Choroid plexus epithelial cell (primary cell): ENCODE measurements at places on chromosomes 1 and 21.

DNA sequence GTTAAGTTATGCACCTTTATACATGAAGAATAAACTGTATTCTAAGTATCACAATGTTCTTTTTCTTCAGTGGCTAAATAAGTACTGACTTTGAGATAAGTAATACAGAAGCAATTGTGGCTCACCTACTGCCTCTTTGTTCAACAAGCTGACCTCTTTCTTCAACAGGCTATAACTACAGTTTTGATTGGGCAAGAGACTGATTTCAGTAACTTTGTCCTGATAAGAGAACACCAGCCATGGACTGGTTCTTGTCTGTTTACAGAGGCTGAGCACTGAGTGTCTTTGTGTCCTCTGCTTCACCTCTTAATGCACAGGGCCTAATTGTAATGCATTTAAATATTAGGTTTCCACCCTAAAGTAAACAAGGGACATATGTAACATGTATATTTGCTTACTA lies 34.6 kb upstream of the PDE4B start:
- no peak for DNase-seq

DNA sequence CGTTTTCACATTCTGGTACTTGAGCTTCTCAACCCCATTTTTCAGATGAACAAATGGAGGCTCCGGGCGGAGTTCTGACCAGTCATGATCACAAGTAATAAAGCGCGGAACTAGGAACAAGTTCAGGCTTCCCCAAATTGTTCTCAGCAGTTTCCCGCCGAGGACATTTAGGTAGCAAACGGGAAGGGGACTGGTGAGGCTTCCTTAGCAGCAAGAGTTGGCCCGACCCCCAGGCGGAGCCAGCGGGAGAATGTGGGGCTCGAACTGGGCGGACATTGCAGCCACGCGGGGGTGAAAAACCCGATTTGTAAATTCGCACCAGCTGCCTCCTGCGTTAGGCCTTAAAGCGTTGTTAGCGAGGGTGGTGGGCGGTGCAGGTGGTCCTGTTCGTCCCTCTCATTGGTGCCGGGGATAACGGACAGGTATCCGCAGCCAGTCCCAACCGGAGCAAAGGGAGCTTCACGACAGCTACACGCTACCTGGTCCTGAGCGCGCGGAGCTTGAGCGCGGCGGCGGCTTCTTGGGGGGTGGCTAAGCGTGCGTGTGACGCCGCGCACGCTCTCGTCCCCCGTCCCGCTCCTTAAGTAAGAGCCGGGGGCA lies 15.3 kb downstream of the SEMA6C start:
- DNase-seq, result peak; percentile 96

DNA sequence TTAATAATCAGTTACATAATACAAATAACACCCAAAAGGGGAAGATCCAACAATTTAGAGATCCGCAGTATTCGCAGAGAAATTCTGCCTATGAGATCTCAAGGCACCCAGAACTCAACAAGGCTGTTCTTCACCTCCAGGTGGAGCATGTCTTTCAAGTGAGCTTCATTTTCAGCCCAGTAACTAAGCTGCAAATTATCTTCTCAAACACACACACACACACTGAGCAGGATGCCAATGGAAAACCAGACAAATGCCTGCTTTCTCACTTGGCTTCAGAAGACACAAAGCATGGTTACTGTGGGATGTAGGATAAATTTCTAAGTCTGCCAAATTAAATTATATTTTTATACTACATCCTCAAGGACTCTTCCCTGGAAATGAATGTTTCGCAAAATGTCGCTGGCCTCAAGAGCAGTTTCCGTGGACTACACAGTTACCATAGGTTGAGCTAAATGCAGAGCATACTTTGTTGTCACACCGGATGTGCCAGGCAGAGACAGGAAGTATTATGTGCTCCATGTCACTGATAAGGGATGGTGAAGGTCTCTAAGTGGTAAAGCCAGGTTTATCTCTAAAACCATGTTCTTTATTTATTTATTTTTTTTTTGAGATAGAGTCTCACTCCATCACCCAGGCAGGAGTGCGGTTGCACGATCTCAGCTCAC lies 30.3 kb downstream of the UBR4 start:
- peak; percentile 77 for DNase-seq

- peak; percentile 80 for DNase-seq
Measured at GRCh38 chr1:2132222-2133038, 62.1 kb downstream of the FAAP20 start.

GRCh38 chr1:42928859-42929258 lies 29.8 kb downstream of the SLC2A1 start:
- DNase-seq, result no peak

DNA sequence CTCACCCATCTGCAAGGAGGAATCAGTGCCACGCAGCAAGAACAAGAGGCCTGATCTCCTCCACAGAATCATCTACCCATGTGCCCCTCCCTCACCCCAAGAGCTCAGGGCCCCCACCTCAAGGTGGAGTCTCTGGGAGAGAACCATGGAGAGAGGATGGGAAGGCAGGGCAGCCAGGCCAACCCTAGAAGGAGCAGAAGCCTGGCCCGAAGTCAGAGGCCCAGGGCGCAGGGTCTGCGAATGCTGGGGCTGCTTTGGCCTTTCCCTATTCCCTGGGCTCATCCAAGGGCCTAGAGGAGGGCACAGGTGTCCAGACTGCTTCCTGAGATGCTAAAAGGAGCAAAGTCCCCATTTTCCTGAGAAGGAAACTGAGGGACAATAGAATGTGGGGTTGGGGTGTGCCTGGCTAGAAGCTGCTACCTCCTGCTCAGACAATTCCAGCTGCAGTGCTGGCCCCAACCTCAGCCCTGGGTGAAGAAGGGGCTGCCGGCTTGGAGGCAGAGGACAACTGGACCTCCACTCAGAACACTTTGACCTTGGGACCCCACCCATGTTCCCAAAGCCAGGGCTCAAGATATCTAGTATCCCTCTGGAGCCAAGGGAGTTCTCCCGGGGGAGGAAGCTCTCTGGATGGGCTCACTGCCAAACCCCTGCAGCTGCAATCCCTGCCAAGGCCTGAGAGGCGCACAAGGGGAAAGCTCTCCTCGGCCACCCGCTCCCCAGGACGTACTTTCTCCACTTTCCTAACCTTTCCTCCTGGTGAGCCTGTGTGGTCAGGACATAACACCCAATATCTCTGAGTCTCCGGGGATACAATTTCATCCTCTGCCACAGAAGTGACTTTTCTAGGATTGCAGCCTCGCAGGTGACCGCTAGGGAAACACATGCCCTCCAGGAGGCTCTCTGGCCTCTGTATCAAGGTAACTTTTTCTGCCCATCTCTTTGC lies 16.6 kb upstream of the LEMD1 start:
- DNase-seq, result peak; percentile 84

DNA sequence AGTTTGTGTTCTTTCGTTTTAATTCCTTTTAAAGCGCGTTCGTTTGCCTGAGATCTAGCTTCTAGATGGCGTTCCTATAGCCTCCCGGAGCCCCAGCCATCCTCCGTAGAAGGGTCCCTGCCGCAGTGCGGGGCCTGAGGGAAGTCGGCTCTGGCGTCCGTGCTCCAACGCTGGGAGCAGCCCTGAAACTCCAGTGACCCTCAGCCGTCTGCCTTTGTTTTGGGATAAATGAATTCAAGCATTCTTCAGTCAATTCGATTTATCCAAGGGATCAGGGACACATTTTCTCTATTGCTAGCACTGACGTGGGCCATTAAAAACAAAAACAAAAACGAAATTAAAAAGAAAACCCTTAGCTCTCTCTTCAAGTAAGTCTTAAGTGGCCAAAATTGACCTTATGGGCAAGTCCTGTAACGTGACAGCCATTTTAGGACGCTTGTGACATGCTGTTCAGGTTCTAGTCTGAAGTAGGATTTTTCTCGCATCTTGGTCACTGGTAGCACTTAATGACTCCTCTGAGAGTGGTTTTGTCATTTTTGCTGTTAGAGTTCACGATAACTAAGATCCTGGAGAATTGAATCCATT lies 742 bp upstream of the HSPA13 start:
- no peak for DNase-seq

DNA sequence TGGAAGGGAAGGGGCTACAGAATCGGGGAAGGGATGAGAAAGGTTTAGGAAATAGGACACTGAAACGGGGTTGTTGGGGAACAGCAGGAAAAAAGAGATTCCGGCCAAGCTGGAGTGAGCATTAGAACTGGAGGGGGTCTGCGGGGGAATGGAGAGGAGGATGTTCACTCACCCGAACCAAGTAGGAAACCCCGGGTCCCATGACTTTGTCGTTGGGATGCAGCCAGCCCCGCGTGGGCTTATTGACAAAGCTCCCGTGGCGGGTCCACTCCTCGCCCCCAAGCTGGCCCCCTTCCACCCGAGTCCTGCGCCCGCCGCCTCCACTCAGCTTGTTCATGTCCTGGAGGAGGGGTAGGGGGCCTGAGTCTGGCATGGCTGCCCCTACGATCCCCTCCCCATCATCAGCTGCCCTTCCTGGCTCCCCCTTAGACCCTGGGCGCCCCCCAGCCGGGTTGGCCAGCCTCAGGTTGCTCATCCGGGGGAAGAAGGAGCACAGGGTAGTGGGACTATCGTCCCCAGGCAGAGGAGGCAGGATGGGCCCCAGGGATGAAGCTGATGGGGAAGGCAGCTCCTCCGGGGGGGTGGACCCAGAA lies 591 bp downstream of the SHC1 start:
- DNase-seq, result peak; percentile 29

DNA sequence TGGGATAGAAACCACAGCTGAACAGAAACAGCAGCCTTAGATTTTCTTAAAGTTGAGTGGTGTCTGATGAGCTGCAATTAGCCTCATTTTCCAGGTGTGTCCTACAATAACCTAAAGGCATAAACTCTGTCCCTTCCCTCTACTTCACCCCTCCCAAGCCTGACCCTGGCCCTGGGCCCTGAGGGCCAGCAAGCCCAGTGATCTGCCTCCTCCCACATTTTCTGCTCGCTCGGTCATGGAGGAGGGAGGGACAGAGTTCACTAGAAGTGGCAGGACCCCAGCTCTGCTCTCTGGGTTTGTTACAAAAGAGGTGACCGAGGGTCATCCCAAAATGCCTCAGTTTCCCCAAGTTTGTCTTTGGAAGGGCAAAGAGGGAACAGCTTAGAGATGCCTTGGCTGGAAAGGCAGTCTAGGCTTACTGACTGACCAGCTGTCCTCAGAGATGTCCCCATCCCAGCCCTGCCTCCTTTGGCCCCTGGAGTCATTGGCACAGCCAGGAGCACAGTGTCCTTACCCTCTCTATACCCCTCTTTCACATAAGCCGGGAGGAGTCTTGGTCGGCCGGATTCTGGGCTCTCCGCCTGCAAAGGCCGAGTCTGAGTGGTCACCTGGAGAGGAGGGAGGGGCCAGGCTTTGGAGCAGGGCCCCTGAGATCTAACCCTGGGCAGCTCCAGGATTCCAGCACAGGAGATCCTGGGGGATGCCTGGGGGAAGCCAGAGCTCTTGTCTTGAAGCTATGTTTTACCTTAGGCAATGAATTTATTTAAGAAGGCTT lies 172.7 kb downstream of the PTPRU start:
- DNase-seq, result no peak

- DNase-seq, result no peak
Measured at GRCh38 chr1:15733218-15733725, 2.8 kb upstream of the SLC25A34 start.

DNA sequence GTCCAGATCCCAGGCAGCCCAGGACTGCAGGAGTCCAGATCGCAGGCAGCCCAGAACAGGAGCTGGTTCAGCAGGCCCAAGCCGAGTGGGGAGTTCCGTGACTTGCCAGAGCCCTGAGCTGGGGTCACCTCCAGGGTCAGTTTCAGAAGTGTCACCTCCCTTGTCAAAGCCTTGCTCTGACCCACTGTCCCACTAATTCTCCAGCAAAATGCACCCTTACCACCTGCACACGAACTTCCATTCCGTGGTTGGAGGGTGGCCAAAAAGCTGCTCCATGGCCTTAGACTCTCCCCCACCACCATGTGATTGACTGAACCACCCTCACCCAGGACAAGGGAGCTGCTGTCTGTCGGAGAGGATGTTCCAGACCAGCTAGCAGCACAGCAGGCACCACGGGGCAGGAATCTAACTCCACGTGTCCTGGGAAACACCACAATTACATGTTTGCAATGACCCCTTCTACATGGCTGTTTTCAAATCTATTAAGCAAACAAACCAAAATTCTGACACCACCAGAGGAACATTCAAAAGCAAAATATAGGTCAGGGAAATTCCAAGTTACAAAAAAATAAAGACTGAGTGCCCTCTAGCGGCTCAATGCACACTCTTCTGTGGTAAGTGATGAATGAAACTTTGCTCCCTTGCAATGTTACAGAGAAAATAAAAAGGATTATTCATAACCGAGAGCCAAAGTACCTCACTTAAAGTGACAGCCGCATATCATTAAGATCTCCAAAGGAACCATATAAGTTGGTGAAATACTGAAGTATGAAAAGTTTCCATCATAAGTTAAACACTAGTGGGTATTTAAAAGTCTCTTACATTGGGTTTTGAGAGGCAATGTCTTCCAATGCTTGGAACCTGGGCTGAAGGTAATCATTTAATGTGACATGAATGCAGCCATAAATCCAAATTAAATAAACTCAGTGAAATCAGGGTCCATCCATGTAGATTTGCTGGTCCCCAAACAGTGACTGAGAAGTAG lies 76.3 kb downstream of the NPHP4 start:
- DNase-seq, result peak; percentile 93

GRCh38 chr21:35127851-35128250 lies 78.7 kb upstream of the RUNX1 start:
- DNase-seq, result no peak
